ENCODE measurements at places on chromosomes 3 and 15.

GRCh38 chr3:112822064-112823055, 24.3 kb downstream of the CD200R1L start:
- no peak for DNase-seq

GRCh38 chr3:9088441-9089353, 125.4 kb upstream of the RAD18 start:
- DNase-seq = no peak

- no peak for DNase-seq
Observed at GRCh38 chr15:90419738-90420406, 31.8 kb downstream of the IQGAP1 start.

GRCh38 chr3:181887685-181888084, 176.0 kb downstream of the SOX2 start:
- no peak for DNase-seq

- no peak for DNase-seq
Observed at GRCh38 chr15:66713843-66714508, 11.9 kb downstream of the SMAD6 start.

GRCh38 chr15:71508081-71508682, 302.2 kb upstream of the NR2E3 start:
- DNase-seq = no peak

DNA sequence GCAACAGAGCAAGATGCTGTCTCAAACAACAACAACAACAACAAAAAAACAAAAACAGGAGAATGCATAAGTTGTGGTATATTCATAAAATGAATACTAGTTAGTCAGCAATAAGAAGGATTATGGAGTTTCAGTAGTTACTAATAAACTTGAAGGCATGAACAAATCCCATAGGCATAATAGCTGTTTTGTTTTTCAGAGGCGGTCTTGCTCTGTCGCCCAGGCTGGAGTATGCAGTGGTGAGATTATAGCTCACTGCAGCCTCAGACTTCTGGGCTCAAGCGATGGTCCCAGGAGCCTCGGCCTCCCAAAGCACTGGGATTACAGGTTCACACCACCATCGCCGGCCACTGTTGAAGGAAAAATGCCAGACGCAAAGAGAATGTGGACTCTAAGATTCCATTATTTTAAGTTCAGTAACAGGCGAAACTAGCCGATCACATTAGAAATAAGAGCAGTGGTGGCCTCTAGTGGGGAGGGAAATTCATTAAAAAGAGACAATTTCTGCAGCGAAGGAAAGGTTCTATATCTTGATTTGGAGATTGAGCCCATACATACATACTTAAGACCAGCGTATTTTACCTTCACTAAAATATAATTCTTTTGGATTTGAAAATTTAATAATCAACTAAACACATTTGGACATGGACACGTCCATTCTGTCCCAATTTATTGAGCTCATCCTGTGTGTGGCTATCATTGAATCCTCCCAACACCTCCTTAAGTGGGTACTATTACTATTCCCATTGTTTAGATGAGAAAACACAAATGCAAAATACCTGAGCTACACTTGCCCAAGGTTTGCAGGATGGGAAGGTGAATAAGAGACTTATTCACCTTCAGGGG, 27.4 kb upstream of the HDAC11 start:
- DNase-seq = peak; percentile 70

- no peak for DNase-seq
Observed at GRCh38 chr15:33778852-33779251, 189.4 kb upstream of the CHRM5 start.

DNA sequence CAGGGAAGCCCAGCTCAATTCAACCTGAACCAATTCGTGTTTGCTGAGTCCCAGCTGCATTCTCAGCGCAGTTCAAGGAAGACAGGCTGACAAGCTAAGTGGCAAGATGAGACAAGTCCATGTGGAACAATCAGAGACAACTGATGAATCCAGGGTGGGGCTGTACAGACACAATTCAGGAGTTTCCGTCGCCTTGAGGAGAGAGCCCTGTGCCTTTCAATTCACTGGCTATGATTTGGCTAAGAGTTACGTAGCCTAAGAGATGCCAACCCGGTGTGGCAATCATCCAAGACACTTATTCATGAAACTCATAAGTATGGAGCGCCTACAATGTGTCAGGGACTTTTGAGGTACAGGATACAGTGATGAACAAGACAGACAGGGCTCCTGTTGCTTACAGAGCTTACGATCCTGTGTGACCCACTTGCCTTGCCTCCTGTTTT, 15.5 kb upstream of the ZBED2 start:
- DNase-seq = no peak

- DNase-seq = no peak
Observed at GRCh38 chr3:129727707-129728106, 121.2 kb upstream of the PLXND1 start.

- no peak for DNase-seq
Observed at GRCh38 chr3:87191641-87192040, 35.5 kb upstream of the CHMP2B start.

- no peak for DNase-seq
Observed at GRCh38 chr3:62451211-62451887, 78.0 kb upstream of the FEZF2 start.

- no peak for DNase-seq
Observed at GRCh38 chr3:12558706-12559105, 1.8 kb downstream of the MKRN2 start.

DNA sequence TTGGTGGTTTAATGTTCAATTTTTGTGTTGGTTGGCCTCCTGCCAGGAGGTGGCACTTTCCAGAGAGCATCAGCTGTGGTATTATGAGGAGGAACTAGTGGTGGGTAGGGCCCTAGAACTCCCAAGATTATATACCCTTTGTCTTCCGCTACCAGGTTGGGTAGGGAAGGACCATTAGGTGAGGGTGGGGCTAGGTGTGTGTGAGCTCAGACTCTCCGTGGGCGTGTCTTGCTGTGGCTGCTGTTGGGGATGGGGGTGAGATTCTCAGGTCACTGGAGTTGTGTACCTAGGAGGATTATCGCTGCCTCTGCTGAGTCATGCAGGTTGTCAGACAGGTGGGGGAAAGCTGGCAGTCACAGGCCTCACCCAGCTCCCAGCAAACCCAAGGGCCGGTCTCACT, 187.1 kb downstream of the DPH6 start:
- DNase-seq = no peak

DNA sequence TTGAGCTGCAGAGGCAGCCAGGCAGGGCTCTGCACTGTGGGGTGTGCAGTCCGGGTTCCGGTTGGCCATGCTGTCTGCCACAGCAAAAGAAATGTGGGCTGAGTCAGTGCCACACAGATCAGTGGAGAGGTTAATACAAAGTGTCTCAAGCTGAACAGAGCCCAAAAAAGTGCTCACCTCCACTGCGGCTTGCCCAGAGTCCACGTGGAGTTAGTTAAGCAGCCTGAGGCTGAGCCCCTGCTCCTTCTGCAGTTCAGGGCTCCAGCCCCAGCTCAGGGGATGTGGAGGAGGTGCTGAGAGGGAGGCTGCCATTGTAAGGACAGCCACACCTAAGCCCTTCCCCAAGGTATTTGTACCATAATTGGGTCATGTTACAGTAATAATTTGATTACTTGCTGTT, 85.3 kb downstream of the LRRK1 start:
- DNase-seq = no peak

DNA sequence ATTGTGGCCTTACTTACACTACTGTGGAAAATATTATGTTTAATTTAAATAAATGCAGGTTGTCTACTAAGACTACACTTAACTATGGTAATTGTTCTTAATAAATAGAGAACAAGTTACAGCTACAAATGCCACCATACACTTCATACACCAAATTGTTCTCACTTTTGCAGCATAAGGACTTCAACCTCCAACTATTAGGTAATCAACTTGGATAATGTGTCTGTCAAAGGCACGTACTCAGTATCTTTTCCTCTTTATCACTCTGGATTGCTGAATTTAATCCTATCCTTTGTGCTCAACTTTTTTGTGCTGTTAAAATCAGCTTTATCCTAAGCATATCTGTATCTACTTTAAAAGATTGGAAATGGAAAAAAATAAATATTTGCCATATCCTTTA, 41.6 kb upstream of the TMEM87A start:
- DNase-seq = no peak

GRCh38 chr15:68749793-68750192, 70.9 kb downstream of the ANP32A start:
- DNase-seq = no peak

DNA sequence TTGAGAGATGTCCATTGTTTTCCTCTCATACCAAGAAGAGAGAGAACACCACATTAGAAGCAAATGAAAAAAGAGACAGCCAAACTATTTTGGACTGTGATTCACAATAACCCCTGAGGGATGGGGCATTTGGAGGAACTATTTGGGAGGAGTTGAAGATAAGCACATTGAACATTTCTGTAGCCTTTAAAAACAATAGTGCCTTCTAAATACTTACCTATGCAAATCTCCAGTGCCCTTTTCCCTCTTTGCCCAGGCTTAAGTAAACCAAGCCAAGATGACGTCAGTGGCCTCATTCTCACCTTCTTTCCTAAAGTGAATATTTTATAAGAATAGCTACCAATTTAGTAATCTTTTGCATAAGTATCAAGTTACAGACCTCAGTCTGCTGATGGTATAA, 89.7 kb upstream of the COL8A1 start:
- no peak for DNase-seq
